ENCODE measurements at places on chromosomes 4 and X. TPM values are rescaled to one million over a fixed set of nuclear protein-coding genes. Genes with fewer than 3 reads are reported as not detected.

- no peak for DNase-seq
Measured at GRCh38 chrX:10043386-10043785, 76.2 kb downstream of the CLDN34 start.

ENPP6 gene
- 0.24 TPM for total RNA-seq

DNA sequence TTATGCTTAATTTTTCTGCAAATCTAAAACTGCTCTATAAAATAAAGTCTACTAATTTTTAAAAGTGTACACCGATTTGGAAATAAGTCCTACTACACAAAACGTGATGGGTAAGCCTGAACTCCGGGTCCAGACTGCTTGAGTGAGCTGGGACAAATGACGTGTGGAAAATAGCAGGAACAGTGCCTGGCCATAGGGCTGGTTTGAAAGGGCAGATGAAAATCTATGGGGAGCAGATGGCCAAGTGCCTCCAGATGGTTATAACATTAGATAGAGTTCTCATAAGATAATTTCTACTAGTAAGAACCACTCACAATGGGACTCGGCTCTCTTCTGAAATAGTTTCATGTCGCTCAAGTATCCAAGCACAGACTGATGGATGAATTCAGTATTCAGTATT, 52.5 kb downstream of the F11 start:
- DNase-seq, result no peak

- DNase-seq, result no peak
Measured at GRCh38 chr4:163693776-163694175, 199.3 kb downstream of the TMA16 start.

GRCh38 chrX:153909024-153909979, 4.8 kb downstream of the AVPR2 start:
- DNase-seq, result no peak

GRCh38 chr4:52996261-52997131, 134.4 kb downstream of the RASL11B start:
- no peak for DNase-seq

DNA sequence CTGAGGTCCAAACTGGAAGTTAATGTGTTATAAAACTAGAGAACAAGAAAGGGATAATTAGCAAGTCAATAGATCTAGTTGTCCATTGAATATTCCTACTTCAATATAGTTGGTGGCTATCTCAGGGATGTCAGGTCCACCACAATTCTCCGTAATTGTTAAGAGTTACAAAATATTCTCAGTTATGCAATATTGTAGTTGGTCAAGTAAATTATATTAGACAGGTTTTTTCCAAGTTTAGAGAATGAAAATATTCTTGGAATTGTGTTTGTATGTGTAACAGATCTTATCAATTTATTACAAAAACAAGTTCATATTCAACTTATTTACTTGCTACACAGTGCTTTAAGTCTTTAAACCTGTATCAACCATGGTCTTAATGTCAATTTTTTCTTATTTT, 547.4 kb downstream of the SPRY1 start:
- no peak for DNase-seq

GRCh38 chr4:133137571-133137970, 11.5 kb upstream of the PCDH10 start:
- no peak for DNase-seq

- no peak for DNase-seq
Measured at GRCh38 chr4:5462896-5463295, 245.5 kb downstream of the EVC2 start.

PABPC1L2A gene
- total RNA-seq, result not detected

DNA sequence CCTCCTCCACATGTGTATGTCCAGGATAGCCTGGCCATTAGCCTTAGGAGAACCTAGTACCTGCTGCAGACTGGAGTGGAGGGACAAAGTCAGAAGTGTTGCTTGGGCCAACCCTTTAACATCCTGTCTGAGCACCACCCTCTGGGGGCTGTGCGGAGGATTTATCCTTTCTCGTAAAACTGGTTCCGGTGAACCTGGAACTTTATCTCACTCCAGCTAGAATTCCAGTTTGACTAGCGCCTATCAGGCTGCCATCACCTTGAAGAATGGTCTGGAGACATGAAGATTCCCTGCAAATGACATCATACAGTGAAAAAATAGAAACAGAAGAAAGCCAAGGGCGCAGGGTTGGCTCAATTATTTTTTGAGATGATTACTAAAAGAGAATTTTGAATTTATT, 4.0 kb downstream of the TCEAL8 start:
- no peak for DNase-seq

ARX gene
- total RNA-seq, result 1.1 TPM

DNA sequence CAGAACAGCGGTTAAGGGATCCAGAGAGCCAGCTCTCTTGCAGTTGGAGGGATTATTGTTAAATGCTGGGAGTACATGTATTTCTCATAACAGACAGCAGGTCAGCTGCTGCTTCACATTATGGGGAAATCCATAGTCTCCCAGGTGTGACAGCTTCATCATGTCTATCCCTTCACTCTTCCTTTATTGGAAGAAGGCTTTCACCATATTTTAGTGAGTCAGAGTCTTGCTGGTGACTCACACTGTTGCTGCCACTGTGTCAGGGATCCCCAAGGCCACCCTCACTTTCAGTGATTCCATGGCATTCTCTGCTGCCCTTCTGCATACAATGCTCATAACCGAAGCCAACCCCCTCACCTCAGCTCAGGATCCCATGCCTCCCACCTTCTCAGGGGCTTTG, 32.9 kb upstream of the PAGE5 start:
- no peak for DNase-seq

PCDH11X gene
- total RNA-seq, result not detected

GRCh38 chrX:17617806-17618205, 119.5 kb upstream of the SCML1 start:
- DNase-seq, result no peak

GRCh38 chr4:123528501-123529277, 132.1 kb downstream of the SPRY1 start:
- no peak for DNase-seq

DNA sequence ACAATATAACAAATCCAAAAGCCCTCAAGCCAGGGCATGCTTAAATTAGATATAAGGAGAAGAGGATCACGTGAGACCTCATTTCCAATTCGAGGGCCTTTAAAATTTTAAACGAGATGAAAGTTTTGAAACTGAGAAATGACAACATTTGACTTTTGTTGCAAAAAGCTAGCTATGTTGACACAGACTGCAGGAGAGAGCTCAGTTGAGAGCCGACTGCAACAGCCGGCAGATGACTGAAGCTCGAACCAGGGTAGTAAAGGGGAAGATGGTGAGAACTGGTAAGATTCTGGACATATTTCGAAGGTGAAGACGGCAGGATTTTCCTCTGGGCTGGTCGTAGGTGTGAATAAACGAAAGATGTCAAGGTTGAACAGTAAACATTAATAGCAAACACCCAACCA, 773 bp downstream of the PRMT9 start:
- DNase-seq, result peak; percentile 37

DNA sequence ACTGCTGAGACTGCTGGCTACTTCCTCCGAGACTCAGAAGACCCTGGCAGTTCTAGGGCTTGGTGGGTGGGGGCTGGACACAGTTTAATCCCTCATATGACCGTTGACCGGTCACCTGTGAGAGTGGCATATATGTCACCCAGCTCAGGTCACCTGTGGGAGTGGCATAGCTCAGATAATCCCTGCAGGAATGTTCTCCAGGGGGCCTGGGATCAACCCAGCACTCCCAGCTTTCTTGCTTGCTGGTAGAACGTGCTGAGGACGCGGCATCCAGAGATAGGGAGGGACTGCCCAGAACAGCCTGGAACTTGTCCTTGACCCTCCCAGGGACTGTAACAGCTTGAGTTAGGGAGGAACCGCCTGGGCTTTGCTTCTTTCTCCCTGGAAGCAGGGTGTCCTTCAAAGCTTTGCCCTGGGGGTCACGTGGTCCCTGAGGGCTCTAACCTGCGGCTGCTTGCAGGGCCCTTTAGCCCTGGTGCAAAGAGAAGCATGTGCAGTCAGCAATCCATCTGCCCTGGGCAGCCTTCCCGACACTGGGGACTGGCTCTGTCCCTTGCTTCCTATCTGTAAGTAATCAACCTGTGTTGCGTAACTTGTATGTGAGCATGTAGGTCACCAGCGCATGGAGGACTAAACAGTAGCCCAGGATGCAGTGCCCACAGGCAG, 55.3 kb downstream of the ZFYVE28 start:
- no peak for DNase-seq

GRCh38 chr4:110119337-110119736, 79.1 kb downstream of the ELOVL6 start:
- DNase-seq, result peak; percentile 34
